Endodermal cell (in vitro differentiated cells): ENCODE measurements at places on chromosomes 4 and X.

GRCh38 chr4:181853881-181854511, 389.2 kb upstream of the TENM3 start:
- no peak overlapping the region for H3K4me3 ChIP-seq
- H3K27me3 ChIP-seq = no peaks in the 10 kb centered on the region
- no peak for DNase-seq
- H3K36me3 ChIP-seq = no peaks in the 10 kb centered on the region
- H3K27ac ChIP-seq = no peak overlapping the region
- H3K4me1 ChIP-seq = no peaks in the 10 kb centered on the region

DNA sequence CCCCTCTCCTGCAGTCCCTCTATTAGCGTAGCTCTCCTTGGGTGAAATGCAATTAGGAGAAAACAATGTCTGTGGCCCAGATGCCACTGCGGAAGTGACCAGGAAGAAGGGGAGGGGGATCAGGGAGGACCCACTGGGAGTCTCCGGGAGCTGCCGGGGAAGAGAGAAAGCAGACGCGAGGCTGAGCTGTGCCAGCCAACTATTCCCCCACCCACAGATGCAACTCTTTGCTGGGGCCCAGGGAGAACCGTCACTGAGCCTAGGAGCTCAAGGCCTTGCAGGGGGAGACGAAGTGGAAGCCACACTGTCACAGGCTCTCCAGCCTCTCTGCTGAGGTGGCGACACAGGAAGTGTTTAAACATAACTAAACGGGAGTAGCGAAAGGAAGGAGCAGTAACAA, 149.2 kb downstream of the BCOR start:
- H3K4me1 ChIP-seq = no peaks in the 10 kb centered on the region
- no peak overlapping the region for H3K4me3 ChIP-seq
- H3K36me3 ChIP-seq = no peaks in the 10 kb centered on the region
- DNase-seq = peak; percentile 60

DNA sequence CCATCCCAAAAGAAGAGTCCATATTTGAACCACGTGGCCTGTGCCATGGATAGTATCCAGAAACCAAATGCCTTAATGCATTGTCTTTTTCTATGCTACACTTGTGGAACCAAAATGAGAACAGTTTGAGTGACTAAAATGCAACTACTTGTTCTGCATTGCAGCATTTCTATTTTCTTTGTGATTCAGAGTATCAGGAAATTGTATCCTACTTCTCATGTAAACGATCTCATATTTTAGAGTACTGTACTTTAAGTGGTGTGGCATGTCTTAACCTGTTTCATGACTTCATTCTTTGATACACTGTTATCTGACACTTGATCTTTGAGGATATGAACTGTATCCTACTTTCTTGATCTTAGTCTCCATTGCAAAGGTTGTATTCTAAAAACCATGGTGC, 167.2 kb upstream of the WDR1 start:
- H3K36me3 ChIP-seq = no peaks in the 10 kb centered on the region
- H3K27me3 ChIP-seq = peaks cover 8% of the 10 kb centered on the region
- no peak for DNase-seq

DNA sequence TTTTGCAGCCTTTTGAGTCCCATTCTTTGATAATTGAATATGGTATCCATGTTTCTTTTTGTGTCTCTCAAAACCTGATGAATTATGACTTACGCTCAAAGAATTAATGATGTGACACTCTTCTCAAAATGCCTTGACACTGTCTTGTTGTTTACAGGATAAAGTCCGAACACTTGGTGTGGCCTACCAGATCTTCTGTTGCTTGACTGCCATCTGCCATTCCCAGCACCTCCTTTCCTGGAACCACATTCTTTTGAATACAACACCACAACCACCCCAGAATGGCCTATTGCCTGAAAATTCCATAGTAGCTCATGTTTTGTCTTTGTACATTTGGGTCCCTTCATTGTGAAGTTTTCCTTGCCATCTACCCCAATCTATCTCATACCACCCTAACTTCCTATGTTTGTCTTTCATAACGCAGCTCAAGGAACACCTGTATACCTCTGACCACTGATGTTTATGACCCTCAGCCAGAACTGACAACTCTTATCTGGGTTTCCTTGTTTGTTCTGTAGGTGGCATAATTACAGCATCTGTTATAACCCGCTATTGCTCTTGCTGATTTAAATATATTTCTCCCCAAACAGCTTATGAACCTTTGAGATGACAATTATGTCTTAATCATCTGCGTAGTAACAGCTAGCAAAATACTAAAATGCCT, 991.3 kb downstream of the RAB28 start:
- H3K27me3 ChIP-seq = no peaks in the 10 kb centered on the region
- DNase-seq = no peak
- no peak overlapping the region for H3K27ac ChIP-seq
- no peaks in the 10 kb centered on the region for H3K4me1 ChIP-seq

- H3K4me1 ChIP-seq = peaks cover 4% of the 10 kb centered on the region
- H3K27ac ChIP-seq = peak overlapping the region; percentile 47
- no peaks in the 10 kb centered on the region for H3K27me3 ChIP-seq
- DNase-seq = no peak
These were observed 7.4 kb downstream of the WDR44 start for GRCh38 chrX:118353081-118353850.

GRCh38 chrX:750263-750662, 119.7 kb downstream of the SHOX start:
- no peaks in the 10 kb centered on the region for H3K27me3 ChIP-seq
- H3K4me1 ChIP-seq = no peaks in the 10 kb centered on the region
- no peak overlapping the region for H3K4me3 ChIP-seq
- no peak for DNase-seq

DNA sequence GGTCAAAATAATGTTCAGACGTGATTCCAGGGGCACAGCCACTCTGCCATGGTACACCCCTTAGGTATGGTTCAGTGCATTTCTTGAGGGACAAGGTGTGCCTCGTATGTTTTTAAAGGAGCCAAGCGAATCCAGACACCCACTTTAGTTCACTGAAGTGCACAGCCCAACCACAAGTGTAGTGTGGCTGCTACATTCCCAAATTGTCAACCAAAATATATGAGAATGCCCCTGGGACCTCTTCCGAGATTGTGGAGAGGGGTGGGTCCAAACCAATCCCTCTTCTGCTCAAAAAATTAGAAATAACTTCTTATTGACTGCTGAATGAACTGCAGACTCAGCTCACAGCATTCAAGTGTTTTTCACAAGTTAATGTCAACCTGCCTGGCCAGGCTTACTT, 7.4 kb upstream of the BRS3 start:
- DNase-seq = no peak
- no peaks in the 10 kb centered on the region for H3K4me1 ChIP-seq
- no peaks in the 10 kb centered on the region for H3K27me3 ChIP-seq

DNA sequence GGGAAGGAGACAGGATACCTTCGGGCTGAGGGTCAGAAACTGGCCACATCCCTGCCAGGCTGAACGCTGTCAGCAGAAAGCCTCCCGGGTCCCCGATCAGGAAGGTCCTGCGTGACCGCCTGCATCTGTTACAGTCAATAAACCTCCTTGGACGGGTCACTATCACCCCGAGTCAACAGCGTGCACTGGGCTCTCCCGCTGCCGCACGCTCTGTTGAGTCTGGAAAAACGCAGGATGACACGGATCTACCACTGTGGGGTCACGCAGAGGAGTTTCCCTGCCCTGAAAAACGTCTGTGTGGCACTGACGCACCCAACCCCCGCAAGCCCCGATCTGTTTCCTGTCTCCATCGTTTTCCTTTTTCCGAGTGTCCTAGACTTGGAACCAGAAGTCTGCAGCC, 12.1 kb downstream of the PPP2R3B start:
- peak overlapping the region; percentile 75 for H3K4me3 ChIP-seq
- H3K4me1 ChIP-seq = peaks cover 2% of the 10 kb centered on the region
- DNase-seq = no peak
- no peak overlapping the region for H3K27ac ChIP-seq
- H3K36me3 ChIP-seq = no peaks in the 10 kb centered on the region

GRCh38 chrX:17692709-17693346, 44.5 kb upstream of the SCML1 start:
- no peaks in the 10 kb centered on the region for H3K36me3 ChIP-seq
- peak; percentile 46 for DNase-seq
- H3K4me3 ChIP-seq = no peak overlapping the region
- H3K4me1 ChIP-seq = no peaks in the 10 kb centered on the region
- H3K27me3 ChIP-seq = no peaks in the 10 kb centered on the region

DNA sequence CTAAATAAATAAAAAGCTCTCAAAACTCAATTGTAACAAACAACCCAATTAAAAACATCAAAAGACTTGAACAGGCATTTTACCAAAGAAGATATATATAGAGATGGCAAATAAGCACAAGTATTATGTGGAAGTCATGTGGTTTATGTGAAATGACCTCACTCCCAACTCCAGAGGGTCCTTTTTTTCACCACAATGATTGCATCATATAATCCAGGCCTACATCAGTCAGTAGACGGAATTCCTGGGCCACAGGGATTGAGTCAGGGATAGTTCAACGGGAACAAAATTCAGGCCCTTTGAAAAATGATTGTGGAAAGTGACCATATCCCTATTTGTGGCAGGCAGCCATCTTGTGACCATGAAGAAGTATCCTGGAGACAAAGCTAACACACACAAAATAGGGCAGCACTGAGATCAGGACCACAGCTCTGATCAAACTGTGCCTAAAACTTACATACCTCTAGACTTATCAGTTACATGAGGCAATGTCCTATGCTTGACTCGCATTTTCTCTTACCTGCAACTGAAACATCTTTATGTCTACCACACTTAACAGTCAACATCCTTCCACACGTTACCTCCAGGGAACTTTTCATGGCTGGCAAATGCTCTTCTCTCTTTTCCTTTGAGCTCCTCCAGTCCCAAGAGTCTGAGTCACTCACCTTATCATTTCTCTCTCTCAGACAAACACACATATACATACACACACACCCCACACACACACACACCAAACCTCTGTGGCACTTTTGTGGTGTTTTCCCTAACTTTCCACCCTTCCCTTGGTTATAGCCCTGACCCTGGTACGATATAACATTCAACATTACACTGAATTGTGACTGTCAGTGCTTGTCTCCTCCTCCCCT, 113.5 kb downstream of the PHF8 start:
- DNase-seq = no peak
- H3K27ac ChIP-seq = no peak overlapping the region
- no peaks in the 10 kb centered on the region for H3K36me3 ChIP-seq
- H3K4me1 ChIP-seq = no peaks in the 10 kb centered on the region
- no peak overlapping the region for H3K4me3 ChIP-seq
- H3K27me3 ChIP-seq = no peaks in the 10 kb centered on the region

DNA sequence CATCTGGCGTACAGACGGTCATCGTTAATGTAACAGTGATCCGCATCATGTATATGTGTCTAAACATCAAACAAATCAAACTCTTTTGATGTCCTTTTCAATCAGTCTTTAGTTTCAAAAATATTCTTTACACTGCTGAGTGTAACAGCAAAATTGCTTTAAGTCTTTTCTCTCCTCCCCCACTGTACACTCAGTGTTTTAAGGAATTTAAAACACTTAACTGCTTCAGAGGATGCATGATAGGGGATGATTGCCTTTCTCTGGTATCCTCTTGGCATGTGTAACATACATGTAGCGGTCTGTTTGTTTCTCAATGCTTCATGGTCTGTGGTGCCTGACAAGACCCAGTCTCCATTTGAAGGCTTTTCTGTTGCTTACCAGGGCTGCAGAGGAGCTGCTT, 41.6 kb downstream of the LIMCH1 start:
- no peaks in the 10 kb centered on the region for H3K4me1 ChIP-seq
- no peaks in the 10 kb centered on the region for H3K27me3 ChIP-seq
- no peak overlapping the region for H3K27ac ChIP-seq
- no peaks in the 10 kb centered on the region for H3K36me3 ChIP-seq

DNA sequence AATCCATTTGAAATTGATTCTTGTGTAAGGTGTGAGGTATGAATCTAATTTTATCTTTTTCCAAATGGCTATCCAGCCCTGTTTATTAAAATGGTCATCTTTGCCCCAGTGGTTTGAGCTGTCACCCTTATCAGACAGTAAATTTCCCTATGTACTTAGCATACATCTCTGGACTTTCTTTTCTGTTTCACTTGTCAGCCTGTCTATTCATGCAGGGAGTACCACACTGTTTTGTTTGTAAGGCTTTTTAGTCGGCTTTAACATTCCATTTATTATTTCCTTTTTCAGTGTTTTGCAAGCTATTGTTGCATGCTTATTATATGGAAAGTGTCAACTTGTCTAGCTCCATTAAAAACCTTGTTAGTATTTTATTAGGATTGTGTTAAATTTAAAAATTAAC, 155.8 kb downstream of the STAG2 start:
- H3K4me1 ChIP-seq = no peaks in the 10 kb centered on the region
- no peaks in the 10 kb centered on the region for H3K36me3 ChIP-seq
- no peaks in the 10 kb centered on the region for H3K27me3 ChIP-seq
- H3K27ac ChIP-seq = no peak overlapping the region
- no peak for DNase-seq

GRCh38 chr4:80202741-80203553, 5.6 kb downstream of the PRDM8 start:
- peaks cover 5% of the 10 kb centered on the region for H3K4me1 ChIP-seq
- peak overlapping the region; percentile 71 for H3K4me3 ChIP-seq
- H3K36me3 ChIP-seq = no peaks in the 10 kb centered on the region
- H3K27me3 ChIP-seq = peaks cover 100% of the 10 kb centered on the region
- DNase-seq = peak; percentile 81

GRCh38 chr4:79872738-79873137, 200.3 kb downstream of the ANTXR2 start:
- no peak for DNase-seq
- no peaks in the 10 kb centered on the region for H3K4me1 ChIP-seq
- H3K4me3 ChIP-seq = no peak overlapping the region
- no peak overlapping the region for H3K27ac ChIP-seq
- H3K27me3 ChIP-seq = no peaks in the 10 kb centered on the region

- no peak overlapping the region for H3K27ac ChIP-seq
- H3K4me3 ChIP-seq = no peak overlapping the region
- peaks cover 54% of the 10 kb centered on the region for H3K36me3 ChIP-seq
- H3K27me3 ChIP-seq = no peaks in the 10 kb centered on the region
These were observed 82.4 kb downstream of the AFAP1 start for GRCh38 chr4:7857238-7857701.

DNA sequence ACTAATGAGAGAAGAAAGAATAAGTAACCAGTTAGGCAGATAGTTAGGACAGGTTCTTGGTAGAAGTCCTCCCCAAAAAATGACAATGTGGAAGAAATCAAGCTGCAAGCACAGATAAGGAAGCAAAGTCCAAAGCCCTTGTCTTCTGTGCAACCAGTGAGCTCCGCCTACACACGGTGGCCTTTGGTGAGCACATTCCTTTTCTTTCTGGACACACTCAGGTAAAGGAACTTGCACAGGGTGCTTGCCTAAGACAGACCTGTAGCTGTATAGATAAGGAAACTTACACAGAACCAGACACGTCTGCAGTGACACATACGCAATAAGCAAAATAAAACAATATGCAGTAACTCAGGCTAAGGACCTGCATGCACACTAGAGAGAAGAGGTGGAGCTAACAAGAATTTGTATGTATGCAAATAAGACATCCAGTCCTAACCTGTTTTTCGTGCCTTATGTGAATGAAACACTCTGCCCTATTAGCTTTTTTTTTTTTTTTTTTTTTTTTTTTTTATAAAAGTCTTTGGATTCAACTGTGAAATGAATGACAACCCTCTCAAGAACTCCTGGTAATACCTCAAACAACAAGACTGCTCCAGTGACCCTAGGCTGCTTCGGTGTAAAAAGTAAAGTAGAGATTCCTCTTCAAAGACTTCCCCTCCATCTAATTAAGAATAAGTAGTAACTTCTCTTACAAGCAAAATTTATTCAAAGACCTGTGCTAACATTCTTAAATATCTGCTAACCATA, 48.8 kb downstream of the UGT2B10 start:
- DNase-seq = no peak
- H3K27ac ChIP-seq = no peak overlapping the region
- no peaks in the 10 kb centered on the region for H3K4me1 ChIP-seq
- H3K4me3 ChIP-seq = no peak overlapping the region
- no peaks in the 10 kb centered on the region for H3K27me3 ChIP-seq
- H3K36me3 ChIP-seq = no peaks in the 10 kb centered on the region
